Stimulated activated CD4-positive, alpha-beta T cell treated with anti-CD3 and anti-CD28 coated beads, Interleukin-4, amount 100 ng/mL, for 48 hours (primary cell): ENCODE measurements at places on chromosomes 3 and 15.

GRCh38 chr3:32285891-32286290, 47.4 kb downstream of the CMTM8 start:
- no peak for DNase-seq

DNA sequence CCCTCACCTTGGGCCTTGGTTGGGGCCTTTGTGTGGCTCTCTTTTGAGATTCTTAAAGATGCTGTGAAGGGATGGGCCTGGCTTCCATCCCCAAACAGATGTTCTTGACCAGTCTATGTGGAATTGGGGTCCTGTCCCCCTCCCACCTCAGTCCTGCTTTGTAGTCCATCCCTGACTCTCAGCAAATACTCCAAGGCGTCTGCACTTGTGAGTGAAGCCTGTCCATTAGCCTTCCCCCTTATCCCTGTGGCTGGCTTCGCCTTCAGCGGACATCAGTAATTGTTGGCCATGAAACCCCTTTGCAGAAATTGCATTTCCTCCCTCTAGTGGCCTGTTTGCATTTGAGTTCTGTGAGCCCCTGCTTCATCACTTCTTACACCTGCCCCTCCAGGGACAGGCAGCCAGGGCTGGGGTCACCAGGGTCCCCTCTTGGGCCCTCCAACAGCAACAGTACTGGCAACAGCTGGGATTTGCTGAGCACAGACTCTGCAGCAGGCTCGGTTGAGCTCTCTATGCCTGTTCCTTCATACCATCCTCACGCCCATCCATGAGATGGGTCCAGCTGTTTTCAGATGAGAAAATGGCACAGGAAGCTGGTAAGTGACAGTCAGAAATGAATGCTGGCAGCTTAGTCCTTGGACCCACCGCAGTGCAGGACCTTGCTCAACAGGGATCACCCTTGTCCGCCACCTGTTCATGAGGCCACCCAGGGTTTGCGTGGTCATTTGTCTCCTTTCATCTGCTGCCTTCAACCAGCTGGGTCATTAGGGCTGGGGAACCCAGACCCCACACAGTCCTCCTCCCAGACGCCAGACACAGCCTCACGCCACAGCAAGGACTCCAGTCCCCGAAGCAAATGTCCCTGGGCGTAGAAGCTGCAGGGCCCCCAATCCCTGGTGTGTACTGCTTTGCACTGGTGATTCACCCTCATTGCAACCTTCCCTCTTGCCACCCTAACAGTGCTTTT, 8.9 kb upstream of the LRRK1 start:
- no peak for DNase-seq

GRCh38 chr3:37982331-37982730, 8.3 kb upstream of the VILL start:
- no peak for DNase-seq

DNA sequence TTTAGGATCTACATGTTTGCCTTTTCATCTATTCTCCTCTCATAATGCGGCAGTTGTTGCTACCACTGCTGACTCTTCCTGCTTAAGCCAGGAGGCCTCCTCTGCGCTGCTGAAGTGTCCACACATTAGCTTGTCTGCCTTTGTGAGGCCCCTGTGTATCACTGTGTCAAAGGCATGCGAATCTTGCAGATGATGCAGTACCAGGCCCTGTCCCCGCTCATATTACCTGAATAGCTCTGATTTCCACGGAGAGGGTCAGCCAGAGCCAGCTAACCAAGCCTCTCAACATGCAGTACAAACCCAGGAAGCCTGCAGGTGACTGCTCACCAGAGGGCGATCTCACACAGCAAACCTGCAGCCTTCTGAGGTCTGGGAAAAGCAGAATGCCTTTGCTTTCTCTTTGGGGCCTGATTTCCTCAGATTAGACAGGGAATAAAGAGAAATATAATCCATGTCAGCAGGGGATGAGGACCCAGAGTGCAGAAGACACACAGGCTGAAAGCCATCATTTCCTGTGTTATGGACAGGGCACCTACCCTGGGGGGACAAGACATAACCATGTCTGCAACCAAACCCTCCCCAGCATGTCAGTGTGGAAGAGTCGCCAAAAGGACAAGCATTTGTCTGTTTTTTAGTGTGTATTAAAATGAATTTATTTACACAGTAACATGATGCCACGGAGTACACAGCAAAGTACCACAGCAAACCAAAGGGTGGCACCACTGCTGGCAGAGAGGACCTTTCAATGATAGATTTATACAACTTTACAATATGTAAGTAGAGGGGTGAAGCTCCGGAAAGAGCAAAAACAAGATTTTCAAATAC, 36.8 kb upstream of the TSPAN3 start:
- peak; percentile 23 for DNase-seq

GRCh38 chr3:13141991-13142412, 68.8 kb upstream of the IQSEC1 start:
- peak; percentile 17 for DNase-seq

- no peak for DNase-seq
Measured at GRCh38 chr3:168104361-168104760, 8.6 kb upstream of the GOLIM4 start.

DNA sequence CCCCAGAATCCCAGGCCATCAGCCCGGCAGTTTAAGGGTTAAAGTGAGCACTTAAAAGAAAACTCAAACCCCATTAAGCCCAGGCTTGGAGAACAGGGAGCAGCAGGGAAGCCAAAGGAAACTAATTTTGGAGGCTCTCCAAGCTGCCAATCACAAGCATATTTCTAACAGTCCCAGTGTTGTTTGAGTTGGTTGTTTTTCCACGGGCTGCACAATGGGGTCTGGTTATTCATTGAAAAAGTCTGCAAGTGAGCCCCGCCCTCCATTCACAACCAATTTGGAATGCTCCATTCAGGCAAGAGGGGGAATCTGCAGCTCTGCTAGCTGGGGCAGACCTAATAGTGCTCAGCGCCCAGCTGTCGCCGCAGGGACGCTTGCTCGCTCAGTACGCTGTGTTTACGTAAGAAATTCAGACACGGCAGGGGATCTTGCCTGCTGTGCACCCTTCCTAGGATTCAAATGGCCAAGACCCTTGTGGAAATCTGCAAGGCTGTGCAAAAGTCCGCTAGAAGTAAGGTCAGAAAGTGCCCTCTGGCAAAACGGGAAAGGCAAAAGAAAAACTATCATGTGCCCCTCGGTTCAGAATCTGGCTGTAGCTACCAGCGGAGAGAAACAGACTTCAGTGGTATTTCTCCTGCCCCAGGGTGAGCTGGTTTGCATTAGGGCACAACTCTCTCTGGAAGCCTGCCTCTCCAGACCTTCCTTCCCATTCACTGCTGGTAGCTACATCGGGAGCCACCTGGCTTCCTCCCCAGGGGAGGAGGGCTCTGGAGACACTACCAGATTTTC, 11.0 kb downstream of the ETV5 start:
- no peak for DNase-seq

- no peak for DNase-seq
Measured at GRCh38 chr15:20106026-20106425, 435.6 kb downstream of the GOLGA6L6 start.

DNA sequence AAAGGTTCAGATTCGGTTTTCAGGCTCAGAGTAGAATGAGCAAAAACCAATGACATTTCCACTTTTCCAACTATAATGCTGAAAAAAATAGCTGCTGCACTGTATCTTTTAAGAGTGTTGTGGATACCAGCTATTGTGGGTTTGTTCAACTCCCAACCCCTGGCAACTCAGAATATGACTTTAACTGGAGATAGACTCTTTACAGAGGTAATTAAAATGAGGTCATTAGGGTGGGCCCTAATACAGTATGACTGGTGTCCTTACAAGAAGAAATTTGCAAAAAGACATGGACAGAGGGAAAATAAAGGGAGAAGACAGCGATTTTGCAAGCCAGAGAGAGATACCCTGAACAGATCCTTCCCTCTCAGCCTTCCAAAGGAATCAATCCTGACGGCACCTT, 39.5 kb downstream of the ANKRD28 start:
- no peak for DNase-seq

GRCh38 chr3:113556946-113557335, 24.6 kb downstream of the SIDT1 start:
- DNase-seq: no peak

GRCh38 chr3:30305021-30305420, 301.4 kb upstream of the TGFBR2 start:
- DNase-seq: no peak

- no peak for DNase-seq
Measured at GRCh38 chr3:195065142-195065863, 205.7 kb downstream of the XXYLT1 start.

DNA sequence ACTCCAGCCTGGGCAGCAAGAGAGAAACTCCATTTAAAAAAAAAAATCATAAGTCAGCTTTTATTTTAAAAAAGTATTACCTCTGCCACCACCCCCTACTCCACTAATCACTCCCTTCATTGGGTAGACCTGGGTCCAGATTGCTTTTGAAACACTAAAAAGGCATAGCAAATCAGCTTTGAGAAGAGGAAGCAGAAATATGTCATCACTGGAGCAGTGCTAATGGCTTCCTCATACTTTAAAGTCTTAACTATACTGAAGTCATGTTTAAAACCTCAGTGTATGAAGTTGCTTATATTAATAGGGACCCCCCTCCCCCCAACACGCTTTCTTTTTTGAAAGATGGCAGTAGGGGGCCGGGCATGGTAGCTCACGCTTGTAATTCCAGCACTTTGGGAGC, 1.0 kb upstream of the HTR3D start:
- DNase-seq: no peak

- DNase-seq: no peak
Measured at GRCh38 chr3:19342389-19342788, 194.1 kb downstream of the KCNH8 start.

- no peak for DNase-seq
Measured at GRCh38 chr3:156433910-156434309, 121.0 kb downstream of the SSR3 start.

GRCh38 chr15:69991551-69991980, 106.2 kb downstream of the TLE3 start:
- no peak for DNase-seq

DNA sequence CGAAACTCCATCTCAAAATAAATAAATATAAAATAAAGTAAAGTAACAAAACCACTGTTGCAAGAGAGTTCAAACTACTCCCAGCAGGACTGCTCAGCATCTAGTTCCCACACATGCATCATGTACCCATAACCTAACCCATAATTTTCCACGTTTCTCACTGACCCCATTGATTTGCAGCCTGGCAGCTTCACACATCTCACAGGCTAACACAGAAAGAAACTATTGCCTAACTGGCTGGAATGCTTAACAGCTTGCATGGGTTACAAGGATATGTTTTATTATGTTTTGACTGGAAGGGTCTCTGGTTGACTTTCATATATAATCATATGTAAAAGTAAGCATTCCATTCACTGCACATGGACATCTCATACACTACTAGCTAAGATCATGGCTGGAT, 55.6 kb upstream of the TBC1D23 start:
- no peak for DNase-seq

DNA sequence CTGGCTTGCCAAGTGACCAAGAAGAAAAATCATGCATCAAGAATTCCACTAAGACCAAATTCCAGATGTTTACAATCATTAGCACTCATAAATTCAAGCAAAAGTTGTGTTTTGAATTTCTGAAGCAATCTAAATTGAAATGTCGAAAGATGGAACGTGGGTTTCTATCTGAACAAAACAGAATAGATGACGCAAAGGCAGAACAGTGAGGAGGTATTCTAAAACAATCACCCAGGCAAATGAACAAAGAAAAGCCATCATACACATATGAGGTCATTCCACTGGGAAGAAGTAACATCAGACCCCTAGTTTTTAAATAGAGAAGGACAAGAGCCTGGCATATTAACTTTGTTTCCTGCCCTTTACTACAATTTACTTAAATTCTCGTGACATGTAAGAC, 58.0 kb downstream of the MCF2L2 start:
- no peak for DNase-seq

DNA sequence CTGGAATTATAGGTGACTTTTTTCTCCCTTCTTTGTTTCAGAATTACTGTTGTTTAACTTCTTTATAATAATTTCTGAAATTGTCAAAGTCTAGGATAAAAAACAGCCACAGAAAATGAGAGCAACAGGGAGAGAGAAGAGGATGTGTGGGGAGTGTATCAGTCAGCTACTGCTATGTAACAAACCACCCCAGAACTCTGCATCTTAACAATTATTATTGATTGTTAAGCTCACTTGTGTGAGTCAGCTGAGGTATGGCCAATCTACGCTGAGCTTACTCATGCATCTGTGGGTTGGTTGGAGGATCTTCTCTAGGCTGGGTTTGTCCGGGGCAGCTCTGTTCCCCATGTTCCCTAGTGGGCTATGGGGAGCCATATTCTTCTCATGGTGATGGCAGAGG, 43.7 kb upstream of the CDV3 start:
- DNase-seq: no peak

DNA sequence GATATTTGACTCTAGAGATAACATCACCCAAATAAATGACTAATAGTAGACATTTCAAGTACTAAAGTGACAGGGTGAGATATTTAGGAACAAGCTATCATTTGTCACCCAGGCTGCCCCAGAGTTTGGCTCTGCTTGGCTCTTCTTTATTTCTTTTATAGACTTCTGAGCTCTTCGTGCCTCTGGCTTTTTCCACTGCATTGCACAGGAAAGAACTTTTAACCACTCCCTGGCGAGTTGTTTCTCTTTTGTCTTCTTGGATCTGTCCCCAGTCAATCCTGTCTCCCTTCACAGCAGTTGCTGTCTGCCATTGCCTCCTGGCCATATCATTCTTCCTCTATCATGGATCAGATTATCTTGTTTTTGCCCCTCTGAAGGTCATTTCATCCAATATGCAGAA, 339.2 kb upstream of the DCBLD2 start:
- DNase-seq: no peak

DNA sequence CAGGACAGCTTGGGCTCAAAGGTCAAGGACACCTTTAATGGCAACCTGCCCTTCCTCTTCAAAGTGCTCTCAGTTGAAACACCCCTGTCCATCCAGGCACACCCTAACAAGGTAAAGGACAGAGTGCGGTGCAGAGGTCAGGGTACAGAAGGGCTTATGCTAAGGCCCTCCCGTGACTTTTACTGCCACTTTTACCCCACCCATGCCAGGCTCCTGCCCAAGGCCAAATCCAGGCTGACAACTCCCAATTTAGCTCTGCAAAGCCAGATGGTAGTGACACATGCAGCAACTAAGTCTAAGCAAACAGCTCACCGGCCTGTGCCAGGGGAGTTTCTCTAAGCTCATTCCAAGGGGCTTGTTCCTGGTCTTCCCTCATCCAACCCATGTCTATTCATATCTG, 1.6 kb downstream of the MPI start:
- DNase-seq: no peak

GRCh38 chr3:120420360-120420759, 30.4 kb downstream of the FSTL1 start:
- DNase-seq: no peak

DNA sequence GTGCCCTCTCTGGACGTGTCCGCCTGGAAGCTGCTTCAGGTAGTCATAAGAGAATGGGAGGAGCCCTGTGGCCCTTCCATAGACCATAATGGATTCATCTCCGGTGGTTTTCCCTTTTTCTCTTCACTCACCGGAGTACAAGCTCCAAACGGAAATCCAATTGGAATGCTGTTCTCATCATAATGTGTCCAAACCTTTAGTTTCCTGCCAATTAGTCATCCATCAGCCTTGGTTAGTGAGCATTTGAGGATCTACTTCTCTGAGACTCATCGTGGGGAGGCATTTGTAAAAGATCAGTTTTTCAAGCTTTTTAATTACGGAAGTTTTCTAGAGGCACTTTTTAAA, 34.9 kb downstream of the ABHD2 start:
- no peak for DNase-seq
